Stimulated activated CD8-positive, alpha-beta memory T cell treated with anti-CD3 and anti-CD28 coated beads, Interleukin-7, amount 100 ng/mL, for 4 hours (primary cell): ENCODE measurements at places on chromosomes 3 and 15.

DNA sequence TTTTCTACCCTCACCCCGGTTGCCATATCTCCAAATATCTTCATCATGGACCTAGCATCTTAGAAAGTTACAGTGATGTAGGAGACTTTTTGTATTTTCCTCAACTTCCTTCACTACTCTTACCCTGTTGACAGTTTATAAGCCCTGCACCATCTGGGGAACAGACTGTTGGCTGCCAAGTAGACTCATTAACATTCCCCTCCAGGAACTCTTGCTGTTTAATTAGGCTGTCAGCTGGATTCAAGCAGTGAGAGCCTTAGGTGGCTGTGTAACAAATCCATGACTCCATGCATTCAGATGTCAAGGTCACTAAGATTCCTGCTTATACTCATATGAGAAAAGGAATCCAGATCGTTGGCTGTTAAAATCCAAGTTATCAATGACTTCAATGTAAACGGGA lies 198.3 kb downstream of the NAALADL2 start:
- DNase-seq, result no peak

GRCh38 chr3:69353503-69353902 lies 32.4 kb downstream of the FRMD4B start:
- no peak for DNase-seq

DNA sequence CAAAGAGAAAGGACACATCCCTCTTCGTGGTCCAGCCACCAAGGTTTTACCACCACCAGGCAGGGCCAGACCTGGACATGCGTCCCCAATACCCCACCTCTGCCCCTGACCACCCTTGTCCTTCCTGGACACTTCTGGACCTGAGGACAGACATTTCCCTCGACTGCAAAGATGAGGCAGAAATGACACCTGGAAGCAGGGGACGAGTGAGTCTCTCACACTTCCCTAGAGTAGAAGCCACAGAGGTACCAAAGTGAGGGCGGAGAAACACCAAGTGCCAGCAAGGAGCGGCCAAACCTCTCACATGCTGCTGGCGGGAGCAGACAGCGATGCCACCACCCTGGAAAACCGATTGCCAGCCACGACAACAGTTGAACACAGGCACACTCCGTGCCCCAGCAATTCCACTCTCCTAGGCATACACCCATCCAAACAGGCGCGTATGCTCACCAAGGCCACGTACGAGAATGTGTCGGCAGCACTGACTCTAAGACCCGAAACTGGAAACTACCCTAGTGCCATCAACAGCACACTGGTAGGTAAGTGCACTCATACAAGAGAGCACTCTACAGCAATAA lies 207.0 kb upstream of the NSMCE3 start:
- DNase-seq, result no peak

- no peak for DNase-seq
These were observed 15.2 kb downstream of the ITIH3 start for GRCh38 chr3:52809662-52810377.

DNA sequence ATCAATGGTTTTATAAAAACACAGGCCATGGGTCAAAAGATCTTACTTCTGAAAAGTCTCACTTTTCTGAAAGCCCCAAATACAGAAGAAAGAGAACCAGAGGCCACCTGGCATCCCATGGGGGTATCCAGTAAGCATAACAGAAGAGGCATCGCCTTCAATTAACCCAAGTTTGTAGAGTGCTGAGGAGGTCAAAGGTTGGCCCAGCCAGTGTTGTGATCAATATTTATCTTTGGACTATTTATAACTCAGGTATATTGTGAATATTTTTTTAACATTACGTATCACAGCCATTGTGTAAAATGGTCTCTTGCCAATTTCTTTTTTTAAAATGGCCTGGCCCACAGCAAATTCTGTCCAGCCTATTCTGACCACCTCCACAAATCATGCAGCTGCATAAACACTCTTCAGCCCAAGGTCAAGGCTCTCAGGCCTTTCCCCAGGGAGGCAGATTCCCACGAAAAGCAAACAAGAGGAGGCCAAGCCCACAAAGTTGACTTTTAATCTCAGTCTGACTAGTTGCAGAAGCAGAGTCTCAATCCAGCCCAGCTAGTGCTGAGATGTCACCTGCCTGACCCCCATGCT lies 26.2 kb upstream of the SPTBN5 start:
- no peak for DNase-seq

DNA sequence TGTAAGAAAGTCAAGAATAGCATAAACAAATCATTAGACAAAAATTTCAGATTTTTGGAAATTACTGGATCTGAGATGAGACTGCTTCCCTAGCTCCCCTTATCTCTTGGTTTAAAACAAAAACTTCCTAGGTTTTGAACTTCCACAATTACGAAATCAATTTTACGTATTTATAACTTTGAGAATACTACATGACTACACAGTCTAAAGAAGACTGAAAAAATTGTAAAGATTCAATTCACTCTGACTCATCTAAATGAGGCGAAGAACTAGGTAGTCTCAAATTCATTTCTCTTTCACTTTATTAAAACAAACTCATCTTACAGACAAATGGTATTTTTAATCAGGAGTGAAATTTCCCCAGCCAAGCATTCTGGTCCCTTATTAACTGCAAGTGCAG lies 10.3 kb downstream of the CCDC54 start:
- DNase-seq, result no peak

DNA sequence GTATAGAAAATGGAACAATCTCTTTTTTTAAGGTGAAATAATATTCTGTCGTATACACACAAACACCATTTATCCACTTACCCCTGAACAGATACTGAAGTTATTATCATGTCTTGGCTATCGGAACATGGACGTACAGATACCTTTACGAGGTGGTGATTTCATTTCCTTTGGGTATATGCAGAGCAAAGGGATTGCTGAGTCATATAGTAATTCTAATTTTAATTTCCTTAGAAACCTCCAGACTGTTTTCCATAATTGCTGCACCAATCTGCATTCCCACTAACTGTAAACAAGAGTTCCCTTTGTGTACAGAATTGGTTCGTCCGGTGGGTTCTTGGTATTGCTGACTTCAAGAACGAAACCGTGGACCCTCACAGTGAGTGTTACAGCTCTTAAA lies 179.4 kb downstream of the SHOX2 start:
- DNase-seq, result no peak

GRCh38 chr3:134313847-134314587 lies 60.2 kb downstream of the AMOTL2 start:
- no peak for DNase-seq
